T-cell (primary cell): ENCODE measurements at places on chromosomes 12 and 14. TPM values are rescaled to one million over a fixed set of nuclear protein-coding genes. Genes with fewer than 3 reads are reported as not detected.

RERGL gene
- total RNA-seq, result not detected

- no peaks in the 10 kb centered on the region for H3K27me3 ChIP-seq
- no peak for DNase-seq
- H3K36me3 ChIP-seq, result no peaks in the 10 kb centered on the region
- no peaks in the 10 kb centered on the region for H3K4me1 ChIP-seq
Observed at GRCh38 chr12:78885466-78885865, 20.9 kb downstream of the SYT1 start.

GRCh38 chr12:6066651-6067050 lies 57.8 kb downstream of the VWF start:
- no peak for DNase-seq
- H3K4me3 ChIP-seq, result no peak overlapping the region
- H3K27me3 ChIP-seq, result peaks cover 42% of the 10 kb centered on the region
- no peak overlapping the region for H3K27ac ChIP-seq
- H3K36me3 ChIP-seq, result no peaks in the 10 kb centered on the region
- H3K4me1 ChIP-seq, result peaks cover 2% of the 10 kb centered on the region

DNA sequence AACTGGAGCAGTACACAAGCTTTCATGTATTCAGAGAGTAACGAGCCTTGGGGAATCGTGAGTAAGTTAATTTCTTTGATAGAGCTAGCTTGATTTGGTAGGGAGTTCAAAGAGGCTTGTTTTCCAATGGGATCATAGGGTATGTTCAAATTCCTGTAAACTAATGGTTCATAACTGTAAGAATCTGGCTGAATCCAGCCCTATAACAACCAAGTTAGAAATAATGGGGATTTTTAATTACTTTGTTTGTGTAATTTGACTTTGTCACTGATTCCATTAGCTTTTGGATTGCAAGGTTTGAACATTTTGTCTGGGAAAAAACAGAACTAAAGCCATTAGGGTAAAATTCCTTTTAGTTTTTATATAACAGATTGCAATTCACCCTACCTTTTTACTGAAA lies 94.0 kb downstream of the WNK1 start:
- peaks cover 2% of the 10 kb centered on the region for H3K4me1 ChIP-seq
- no peak overlapping the region for H3K27ac ChIP-seq
- H3K27me3 ChIP-seq, result no peaks in the 10 kb centered on the region
- H3K4me3 ChIP-seq, result no peak overlapping the region
- peaks cover 4% of the 10 kb centered on the region for H3K36me3 ChIP-seq

CFAP54 gene
- total RNA-seq, result 0.60 TPM
